ENCODE measurements at places on chromosomes 2 and 18.

- DNase-seq: no peak
Measured at GRCh38 chr18:44764863-44765262, 84.2 kb downstream of the SETBP1 start.

- DNase-seq: no peak
Measured at GRCh38 chr2:171036532-171036931, 107.5 kb downstream of the GORASP2 start.

DNA sequence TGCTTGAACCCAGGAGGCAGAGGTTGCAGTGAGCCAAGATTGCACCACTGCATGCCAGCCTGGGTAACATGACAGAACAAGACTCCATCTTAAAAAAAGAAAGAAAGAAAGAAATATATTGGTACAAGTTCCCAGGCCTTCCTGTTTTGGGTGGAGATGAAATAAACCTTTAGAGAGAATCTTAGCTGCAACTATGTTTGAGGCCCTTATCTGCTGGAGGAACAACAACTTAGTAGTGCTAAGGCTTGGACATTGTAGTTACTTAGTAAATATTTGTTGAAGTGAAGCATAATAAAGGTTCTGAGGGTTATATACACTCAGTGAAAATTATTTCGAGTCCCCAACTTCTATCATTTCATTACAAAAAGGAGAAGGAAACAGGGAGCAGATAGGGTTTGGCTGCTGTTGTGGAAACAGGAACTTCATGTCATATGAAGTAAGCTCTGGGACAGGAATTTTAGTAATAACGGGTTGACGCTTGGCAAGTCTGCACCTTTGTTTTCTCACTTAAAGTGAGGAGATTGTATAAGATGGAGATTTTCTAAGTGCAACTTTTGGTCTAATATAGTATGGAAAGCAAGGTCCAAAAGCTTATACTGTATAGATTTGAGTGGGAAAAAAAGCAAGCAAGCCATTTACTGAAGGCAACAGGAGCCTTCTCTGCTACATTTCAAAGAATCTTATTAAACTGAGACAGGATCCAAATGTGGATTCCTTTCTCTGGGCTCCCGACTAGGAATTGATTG is 40.0 kb upstream of the AGPS start:
- DNase-seq: no peak

DNA sequence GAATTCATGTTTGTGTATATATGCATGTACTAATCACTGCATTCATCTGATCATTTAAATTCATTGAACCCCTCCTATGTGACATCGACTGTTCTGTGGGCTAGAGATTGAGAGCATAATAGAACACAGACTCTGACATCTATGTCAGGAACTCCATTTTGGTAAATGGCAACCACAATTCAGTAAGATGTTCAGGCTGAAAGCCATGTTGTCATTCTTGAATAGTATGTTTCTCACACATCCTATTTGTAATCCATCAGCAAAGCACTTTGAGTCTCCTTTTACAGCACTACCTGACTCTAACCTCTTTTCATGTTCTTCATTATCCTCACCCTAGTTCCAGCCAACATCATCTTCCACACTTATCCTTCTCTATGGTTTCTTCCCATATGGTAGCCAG is 413.8 kb upstream of the MEX3C start:
- DNase-seq: no peak

DNA sequence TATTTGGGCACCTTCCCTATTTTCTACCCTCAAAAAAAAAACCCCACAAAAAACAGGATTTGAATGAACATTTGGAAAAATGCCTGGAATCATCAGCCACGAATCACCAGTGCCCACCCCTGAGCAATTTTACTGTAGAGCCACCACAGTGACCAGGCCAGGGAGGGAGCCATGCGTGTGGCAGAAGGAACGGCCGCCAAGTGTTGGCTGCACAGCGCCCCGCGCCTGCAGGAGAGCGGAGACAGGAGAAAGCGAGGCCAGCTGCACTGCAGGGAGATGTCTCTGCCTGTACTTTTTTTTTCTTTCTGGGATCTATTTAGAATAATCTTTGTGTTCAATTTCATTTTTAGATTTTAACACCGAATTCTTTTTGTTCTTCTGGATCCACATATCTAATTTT is 269.3 kb upstream of the RAB12 start:
- DNase-seq: no peak

DNA sequence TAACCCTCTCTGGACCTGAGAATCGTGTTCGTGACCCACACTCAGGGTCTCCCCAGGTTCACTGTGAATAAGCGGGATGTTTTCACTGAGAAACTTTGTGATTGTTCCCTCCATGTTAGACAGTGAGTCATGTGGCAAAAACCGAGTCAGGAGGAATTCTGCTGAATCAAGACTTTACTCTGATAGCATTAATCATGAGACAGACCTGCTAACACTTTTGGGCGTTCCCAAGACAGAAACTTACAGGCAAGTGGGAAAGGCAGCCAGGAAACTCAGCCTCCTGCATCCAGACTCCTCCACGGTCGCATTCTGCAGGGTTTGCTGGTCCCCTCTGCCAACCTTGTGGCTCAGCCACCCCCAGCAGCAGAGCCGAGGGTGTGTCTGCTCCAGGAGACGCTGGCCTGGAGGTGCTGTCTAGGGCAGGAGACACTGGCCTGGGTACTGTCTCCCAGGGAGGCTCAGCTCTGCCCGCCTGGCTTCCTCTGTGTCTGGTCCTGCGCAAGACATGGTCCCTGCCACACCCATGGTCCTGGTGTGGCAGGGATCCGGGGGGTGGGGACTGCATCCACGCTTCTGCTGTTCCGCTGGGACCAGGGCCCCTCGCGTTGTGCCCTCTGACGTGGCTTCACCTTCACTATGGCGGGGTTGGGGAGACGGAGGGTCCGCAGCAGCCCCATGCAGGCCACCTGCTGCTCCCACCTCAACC is 177.4 kb downstream of the TWIST2 start:
- DNase-seq: no peak

DNA sequence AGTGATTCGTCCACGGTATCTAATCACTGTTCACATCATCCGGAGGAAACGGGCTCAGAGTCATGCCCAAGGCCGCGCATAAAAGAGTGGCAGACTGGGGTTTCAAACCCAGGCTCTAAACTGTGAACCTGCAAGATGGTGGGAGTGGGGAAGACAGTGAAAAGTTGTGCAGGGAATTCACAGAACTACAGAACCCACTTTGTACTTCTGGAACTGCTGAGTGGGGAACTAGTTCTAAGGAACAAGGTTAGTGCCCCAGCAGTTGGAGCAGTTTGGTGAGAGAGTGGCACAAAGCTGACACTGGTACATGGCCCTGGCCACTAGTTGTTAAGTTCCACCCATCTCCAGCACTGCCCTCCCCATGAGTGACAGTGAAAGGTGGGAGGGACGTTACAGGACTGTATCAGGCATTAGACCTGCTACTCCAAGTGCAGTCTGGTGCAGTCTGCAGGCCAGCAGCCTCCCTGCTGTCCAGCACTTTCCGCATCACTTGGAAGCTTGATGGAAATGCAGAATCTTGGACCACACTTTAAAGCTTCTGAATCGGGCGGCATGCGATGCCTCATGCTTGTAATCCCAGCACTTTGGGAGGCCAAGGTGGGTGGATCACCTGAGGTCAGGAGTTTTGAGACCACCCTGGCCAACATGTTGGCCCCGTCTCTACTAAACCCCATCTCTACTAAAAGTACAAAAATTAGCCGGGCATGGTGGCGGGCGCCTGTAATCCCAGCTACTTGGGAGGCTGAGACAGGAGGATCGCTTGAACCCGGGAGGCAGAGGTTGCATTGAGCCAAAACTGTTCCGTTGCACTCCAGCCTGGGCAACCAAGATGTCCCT is 47.3 kb downstream of the C2orf42 start:
- DNase-seq: peak; percentile 65

- no peak for DNase-seq
Measured at GRCh38 chr2:126575631-126576030, 80.3 kb upstream of the GYPC start.

GRCh38 chr2:468648-469336 is 180.9 kb upstream of the ALKAL2 start:
- no peak for DNase-seq

- DNase-seq: no peak
Measured at GRCh38 chr2:85735691-85736090, 18.1 kb upstream of the ATOH8 start.

DNA sequence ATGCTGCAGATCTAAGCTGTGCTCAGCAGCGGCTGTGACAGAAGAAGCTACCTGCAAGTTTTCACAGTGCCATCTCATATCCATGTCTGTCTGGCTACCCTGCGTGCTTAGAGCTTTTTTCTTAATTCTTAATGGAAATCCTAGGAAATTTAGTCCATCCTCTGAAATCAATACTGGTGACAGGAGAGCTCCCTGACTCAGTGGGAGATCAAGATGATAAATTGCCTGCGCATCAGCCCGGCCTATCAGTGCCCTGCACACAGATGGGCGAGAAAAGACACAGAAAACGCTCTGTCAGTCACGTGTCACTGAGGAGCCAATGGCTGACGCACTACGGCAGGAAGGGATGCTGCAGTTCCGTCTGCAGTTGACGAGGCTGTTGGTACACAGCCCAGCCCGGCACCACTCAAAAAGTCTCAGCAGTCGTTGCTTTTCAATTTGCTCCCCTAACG is 819.6 kb upstream of the FSHR start:
- peak; percentile 10 for DNase-seq

GRCh38 chr2:65866148-65866547 is 433.7 kb upstream of the SPRED2 start:
- no peak for DNase-seq

DNA sequence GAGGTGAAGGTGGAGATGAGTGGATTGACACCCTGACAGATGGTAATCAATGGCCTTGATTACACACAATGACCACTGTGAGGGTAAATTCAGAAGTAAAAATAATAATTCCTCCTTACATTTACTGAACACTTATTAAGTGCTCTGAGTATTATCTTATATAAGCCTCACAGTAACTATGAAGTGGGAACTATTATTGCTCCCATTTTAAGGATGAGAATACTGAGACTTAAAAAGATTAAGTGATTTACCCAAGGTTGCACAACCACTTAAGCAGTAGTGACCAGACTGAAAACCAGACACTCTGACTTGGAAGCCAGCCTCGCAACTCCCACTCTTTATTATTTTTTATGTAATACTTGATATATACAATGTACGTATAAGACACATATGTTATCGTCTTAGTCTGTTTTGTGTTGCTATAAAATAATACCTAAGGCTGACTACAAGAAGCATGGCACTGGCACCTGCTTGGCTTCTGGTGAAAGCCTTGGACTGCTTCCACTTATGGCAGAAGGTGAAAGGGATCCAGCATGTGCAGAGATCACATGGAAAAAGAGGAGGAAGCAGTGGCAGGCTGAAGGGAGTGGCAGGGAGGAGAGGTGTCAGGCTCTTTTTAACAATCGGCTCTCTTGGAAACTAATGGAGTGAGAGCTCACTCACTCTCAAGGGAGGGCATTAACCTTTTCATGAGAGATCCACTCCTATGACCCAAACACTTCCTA is 41.5 kb upstream of the C1D start:
- DNase-seq: no peak

DNA sequence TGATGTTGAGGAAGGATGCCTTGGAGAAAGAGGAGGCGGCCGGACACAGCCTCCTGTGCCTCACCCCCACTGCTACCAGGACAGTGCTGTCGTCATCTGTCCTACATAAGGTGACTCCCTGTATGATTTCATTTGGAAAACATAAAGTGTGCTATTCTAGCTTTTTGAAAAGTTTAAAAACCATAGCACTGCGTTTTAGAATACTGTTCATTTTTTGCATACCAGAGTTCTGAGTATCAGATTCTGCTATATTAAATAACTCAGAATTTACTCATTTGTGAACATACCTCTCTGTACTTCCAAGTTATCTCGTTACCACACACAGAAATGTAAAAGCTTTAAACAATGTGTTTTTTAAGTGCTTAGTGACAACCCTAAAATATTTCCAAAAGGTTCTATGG is 302.9 kb downstream of the LRRTM1 start:
- DNase-seq: no peak

- DNase-seq: no peak
Measured at GRCh38 chr2:181954538-181954883, 31.1 kb upstream of the PPP1R1C start.

- no peak for DNase-seq
Measured at GRCh38 chr2:11104794-11105660, 50.2 kb upstream of the SLC66A3 start.

DNA sequence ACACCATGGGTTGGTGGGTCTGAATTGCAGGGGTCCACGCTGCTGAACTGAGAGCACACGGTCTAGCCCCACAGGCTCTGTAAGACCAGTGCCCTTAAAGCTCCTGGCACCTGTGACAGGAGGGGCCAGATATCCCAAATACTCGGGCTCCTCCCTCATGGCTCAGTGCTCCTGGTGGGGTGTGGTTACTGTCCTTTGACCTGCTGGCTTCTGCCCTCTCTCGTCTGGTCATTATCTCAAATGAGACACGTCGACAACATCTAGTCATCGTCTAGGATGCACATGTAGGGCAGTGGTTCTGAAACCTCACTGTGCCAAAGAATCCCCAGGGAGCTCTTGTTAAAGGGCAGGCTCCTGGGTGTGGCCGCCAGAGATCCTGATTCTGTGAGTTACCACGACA is 258.4 kb downstream of the LOXHD1 start:
- DNase-seq: no peak

GRCh38 chr2:70981421-70981820 is 3.0 kb downstream of the ANKRD53 start:
- DNase-seq: no peak

GRCh38 chr2:113799375-113799774 is 42.9 kb upstream of the SLC35F5 start:
- no peak for DNase-seq

DNA sequence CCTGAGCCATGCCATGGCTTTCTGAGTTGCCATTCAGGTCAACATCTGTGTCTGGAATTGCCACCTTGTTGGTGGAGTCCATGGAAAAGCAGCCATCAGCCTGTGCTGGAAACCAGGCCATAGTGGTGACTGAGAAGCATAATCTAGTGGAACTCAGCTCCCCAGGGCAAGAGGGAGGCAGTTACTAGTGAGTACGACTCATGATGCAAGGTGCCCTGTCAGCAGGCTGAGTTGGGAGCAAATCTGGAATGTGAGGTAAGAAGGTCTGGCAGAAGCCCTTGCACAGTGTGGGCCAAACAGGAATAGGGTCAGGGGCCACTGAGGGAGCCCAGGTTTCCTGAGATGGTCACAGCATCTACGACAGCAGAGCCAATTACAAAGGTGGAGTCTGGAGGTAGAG is 37.1 kb downstream of the SULT1C2 start:
- no peak for DNase-seq

DNA sequence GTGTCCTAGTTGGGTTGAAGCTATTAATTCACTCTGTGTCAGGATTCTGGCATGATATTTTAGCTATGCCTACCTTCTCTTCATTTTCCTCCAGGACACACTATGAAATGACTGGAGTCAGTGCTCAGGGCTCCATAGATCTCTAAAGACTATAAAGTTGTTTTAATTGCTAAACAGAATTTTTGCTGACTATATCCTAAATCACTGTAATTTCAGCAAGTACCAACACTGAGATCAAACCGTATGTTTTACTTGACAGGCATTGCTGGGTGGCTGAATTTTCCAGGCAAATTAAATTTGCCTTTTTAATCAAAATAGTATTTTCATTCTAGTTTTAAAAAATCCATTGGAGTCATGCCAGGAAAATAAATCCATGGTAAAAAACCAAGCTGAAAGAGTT is 138.1 kb downstream of the LRP1B start:
- DNase-seq: no peak
